Mammary microvascular endothelial cell (primary cell): ENCODE measurements at places on chromosomes 3 and 15. TPM values are rescaled to one million over a fixed set of nuclear protein-coding genes. Genes with fewer than 3 reads are reported as not detected.

BLM gene
- 9.8 and 10.5 TPM in 2 replicates for total RNA-seq

CDCP1 gene
- total RNA-seq = 1.1 and 1.6 TPM in 2 replicates

TLR9 gene
- total RNA-seq = not detected in 2 replicates

LEO1 gene
- 26.2 and 35.3 TPM in 2 replicates for total RNA-seq

ACOX2 gene
- total RNA-seq = not detected in 2 replicates

ZCWPW2 gene
- 0.47 TPM in 1 of 2 replicates, not detected in the other for total RNA-seq
